ENCODE measurements at places on chromosomes 16 and 17.
A peak's percentile ranks its signal among the peaks of the same experiment; 100 is the strongest.

DNA sequence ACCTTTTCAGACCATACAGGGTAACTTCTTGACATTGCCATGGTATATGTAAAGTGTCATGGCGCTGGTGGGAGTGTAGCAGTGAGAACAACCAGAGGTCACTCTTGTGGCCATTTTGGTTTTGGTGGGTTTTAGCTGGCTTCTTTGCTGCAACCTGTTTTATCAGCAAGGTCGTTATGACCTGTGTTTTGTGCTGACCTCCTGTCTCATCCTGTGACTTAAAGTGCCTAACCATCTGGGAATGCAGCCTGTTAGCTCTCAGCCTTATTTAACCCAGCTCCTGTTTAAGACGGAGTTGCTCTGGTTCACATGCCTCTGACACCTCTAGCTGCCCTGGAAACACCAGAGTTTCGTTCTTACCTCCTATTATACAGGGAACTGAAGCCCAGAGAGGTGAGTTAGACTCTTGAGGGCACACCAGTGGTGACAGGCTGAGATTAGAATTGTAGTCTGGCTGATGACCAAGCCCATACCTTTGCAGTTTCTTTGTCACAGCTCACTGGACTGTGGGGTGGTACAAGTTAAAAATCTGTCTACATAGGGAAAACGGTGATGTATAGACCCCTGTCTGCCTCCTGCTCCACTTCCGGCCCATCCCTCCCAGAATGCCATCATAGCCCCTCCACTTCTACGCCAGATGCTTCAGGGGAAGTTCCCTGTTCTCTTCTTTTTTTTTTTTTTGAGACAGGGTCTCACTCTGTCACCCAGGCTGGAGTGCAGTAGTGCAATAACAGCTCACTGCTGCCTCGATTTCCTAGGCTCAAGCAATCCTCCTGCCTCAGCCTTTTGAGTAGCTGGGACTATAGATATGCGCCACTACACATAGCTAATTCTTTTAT is 21.0 kb downstream of the KSR1 start:
- DNase-seq: no peak

GRCh38 chr16:4976611-4977145 is 18.5 kb downstream of the SEC14L5 start:
- DNase-seq: no peak

DNA sequence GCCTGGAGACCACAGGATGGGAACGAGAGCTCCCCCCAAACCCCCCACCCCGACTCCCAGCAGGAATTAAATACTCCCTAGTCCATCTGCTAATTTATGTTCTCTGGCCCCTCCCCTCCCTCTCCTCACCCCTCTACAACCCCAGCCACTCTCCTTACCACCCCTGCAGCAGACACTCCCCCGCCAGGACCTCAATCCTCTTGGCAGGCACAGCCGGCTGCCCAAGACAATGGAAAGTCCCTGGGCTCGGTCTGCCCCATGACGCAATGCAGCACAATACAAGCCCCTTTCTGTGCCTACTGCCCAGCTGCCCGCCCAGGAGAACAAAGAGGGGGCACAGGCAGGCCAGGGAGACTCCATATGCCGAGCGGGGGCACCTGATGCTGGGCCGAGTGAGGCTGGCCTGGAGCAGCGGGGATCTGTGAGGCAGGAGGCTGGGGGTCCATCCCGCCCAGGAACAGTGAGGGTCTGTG is 30.3 kb upstream of the CDC42EP4 start:
- DNase-seq: peak; percentile 79

GRCh38 chr16:50478773-50479149 is 69.4 kb upstream of the NKD1 start:
- no peak for DNase-seq

All from hepatocyte (in vitro differentiated cells).